Activated naive CD4-positive, alpha-beta T cell treated with anti-CD3 and anti-CD28 coated beads, Interleukin-2, amount 50 U/mL, for 16 hours (primary cell): ENCODE measurements at places on chromosomes 1 and 21.
A peak's percentile ranks its signal among the peaks of the same experiment; 100 is the strongest.

DNA sequence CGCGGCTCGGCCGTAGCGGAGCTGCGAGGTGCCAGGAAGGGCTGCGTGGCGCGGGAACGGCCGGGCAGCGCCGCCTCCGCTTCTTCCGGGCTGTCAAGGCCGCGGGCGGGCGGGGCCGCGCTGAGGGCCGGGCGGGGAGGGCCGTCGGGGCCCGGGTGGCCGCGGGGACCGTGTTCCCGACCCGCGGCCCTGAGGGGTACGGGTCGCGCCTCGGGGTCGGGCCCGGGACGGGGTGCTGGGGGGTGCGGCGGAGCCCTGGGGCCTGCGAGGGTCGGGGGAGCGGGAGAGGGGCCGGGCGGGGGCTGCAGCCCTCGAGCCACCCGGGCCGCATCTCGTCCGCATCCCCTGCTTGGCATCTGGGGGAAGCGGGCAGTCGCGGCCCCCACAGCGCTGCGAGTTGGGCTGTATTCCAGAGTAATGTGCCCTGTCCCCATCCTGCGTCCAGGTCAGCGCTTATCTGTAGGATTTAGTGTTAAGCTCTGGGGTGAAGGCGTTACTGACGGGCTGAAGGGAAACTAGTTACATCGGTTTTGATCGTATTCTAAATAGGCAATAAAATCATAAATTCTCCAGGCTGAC, 379 bp downstream of the RER1 start:
- DNase-seq: no peak

- DNase-seq: no peak
These were observed 410.1 kb downstream of the BRINP3 start for GRCh38 chr1:190067592-190067991.

DNA sequence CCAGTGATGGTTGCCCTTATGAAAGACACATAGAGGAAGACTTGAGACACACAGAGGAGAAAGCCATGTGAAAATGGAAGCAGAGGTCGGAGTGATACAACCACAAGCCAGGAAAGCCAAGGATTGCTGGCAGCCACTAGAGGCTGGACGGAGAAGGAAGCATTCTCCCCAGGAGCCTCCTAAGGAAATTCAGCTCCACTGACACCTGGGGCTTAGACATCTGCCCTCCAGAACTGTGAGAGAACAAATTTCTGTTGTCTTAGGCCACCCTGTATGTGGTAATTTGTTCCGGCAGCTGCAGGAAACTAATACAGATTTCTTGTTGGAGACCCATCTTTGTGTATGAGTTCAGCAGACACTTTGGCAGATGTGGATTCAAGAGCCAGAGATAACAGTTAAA, 126.9 kb upstream of the ATP1A1 start:
- no peak for DNase-seq

DNA sequence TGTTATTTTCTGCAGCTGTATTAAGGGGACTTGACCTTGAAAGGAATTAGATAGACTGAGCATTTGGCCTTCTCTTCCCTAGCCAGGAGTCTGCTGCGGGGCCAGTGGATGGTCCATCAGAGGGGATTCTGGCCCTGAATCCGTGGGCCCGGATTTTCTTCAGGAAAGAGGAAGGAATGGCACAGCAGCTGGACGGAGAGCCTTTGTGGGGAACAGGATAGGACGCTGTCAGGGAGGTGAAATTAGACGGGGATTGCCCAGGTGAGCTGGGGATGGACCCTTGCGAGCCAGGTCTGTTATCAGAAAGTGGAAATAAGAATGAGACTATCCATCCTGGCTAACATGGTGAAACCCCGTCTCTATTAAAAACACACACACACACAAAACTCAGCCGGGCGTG, 1.7 kb upstream of the C2CD2 start:
- no peak for DNase-seq

- DNase-seq: no peak
These were observed 36.9 kb upstream of the TARBP1 start for GRCh38 chr1:234515821-234516241.

- no peak for DNase-seq
These were observed 58.0 kb downstream of the STUM start for GRCh38 chr1:226606311-226607267.

DNA sequence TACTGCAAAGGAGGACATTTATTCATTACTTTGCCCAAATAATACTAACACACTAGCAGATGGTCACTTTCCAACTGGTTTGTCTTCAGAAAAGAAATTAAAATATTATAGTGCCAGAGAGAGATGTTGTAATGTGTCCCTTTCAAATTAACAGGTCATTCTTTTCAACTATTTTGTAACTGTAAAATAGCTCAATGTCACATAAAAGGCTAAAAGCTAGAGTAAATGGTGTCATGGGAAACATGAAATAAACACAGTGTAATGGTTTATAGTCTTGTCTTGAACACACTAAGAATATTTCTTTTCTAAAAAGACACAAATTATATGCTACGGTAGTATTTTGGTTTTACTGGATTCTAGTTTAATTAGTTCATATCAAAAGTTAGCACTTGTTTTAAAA, 77.8 kb downstream of the ADGRL2 start:
- DNase-seq: no peak

- DNase-seq: no peak
These were observed 37.8 kb upstream of the GBP5 start for GRCh38 chr1:89310505-89310904.

DNA sequence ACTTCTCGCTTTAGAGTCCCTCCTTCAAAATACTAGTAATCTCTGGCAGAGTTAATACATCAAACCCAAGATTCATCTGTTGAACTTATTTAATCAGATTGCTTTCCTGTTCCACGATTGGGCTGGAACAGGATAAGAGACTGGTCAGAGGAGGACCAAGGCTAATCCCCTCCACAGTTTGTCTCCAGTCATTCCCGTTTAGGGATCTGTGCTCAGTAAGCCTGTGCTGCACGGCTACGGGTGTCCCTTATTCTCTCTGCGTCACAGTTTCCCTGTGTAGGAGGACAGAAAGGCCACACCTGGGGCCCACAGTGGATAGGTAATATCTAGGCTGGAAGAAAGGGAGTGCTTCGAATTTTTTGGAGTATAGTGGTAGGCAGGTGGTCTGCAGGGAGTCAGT, 16.5 kb upstream of the NUAK2 start:
- DNase-seq: no peak

GRCh38 chr1:214187121-214187900, 93.6 kb upstream of the SMYD2 start:
- DNase-seq: no peak

- DNase-seq: no peak
These were observed 9.0 kb upstream of the IFFO2 start for GRCh38 chr1:18965206-18966173.

- DNase-seq: no peak
These were observed 427 bp downstream of the AKR7A2 start for GRCh38 chr1:19311503-19311930.

DNA sequence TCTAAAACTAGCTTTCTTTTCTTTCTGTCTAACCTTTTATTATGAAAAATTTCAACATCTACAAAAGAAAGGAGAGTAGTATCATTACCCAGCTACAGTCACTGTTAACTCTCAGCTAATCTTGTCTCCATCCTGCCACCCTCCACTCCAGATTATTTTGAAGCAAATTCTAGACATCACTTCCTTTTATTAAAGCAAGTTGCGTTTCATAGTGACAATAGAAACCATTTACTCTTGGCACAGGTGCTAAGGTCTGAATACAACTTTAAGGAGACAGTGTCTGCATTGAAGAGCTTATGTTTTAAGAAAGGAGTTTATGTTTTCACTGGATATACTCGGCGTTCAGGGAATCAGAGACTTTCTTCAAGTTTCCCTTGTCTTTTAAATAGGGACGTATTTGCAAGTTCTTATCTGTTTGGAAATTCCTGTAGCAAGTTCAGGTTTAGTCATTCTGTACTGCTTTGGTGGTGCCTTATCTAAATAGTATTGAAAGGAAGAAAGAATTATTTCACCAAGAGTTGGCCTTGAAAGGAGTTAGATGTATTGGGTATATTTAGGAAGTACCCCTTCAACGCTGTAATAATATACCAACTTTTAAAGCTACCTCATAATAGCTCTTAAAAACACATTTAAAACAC, 42.7 kb downstream of the ITSN1 start:
- DNase-seq: no peak

DNA sequence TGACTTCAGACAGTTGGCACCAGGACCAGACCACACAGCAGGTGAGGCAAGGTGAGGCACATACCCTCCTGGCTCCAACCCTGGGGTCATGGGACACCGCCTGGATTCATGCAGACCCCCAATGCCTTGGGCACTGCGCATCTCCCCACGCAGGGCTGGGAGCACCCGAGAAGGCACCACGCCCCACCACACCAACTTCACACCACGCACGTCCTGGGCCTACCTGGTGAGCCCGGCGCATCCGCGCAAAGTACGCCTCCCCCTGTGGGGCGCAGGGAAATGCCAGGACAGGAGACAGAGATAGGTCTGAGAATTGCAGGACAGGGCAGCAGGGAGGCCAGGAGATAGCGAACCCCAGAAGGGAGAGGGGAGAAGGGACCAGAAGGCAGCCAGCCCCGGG, 58.5 kb downstream of the LDLRAD2 start:
- no peak for DNase-seq

GRCh38 chr1:15364740-15365139, 44.9 kb upstream of the EFHD2 start:
- no peak for DNase-seq

DNA sequence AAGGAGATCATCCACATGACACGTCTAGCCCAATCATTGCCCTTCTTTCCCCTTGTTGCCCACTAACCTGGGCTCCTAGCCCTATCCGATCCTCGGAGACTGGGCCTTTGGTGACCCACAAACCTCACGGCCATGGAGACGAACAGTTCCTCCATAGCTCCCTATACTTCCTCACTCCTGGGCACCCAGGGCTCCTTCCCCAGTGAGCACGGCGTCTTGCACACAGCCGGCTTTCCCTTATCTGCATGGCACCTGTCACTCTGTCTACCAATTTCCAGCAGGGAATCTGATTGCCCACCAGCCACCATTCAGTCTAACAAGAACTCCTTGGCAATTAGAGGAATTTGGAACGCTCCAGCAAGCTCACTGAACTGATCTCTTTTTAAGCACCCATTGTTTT, 3.1 kb downstream of the GNG4 start:
- no peak for DNase-seq

DNA sequence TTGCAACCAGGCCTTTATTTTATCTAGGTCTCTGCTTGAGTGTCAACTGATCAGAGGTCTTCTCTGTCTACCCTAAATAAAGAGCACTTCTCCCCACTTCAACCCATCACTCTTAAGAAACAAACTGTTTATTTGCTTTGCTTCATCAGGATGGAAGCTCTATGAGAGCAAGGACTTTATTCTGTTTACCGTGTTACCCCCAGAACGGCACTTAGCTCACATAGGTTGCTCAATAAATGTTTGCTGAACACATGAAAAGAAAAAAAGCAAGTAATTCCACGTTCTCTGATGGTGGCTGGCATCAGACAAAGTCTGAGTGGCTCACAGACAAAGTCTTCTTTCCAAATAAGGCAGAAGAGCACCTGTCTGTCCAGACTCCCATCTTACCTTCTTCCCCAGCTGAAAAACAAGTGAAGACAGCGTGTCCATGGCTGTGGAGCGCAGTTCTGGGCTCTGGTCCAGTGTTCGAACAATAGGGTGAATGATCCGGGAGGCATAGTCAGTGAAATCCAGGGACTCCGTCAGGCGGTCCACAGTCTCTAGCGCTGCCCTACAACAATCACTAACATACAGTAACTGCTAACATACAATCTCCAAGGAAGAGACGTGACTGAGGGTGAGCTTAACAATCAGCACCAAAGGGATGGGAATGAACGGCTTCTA, 22.9 kb downstream of the ANGPTL7 start:
- no peak for DNase-seq

GRCh38 chr1:86596741-86597290, 49.9 kb downstream of the CLCA4 start:
- DNase-seq: no peak

DNA sequence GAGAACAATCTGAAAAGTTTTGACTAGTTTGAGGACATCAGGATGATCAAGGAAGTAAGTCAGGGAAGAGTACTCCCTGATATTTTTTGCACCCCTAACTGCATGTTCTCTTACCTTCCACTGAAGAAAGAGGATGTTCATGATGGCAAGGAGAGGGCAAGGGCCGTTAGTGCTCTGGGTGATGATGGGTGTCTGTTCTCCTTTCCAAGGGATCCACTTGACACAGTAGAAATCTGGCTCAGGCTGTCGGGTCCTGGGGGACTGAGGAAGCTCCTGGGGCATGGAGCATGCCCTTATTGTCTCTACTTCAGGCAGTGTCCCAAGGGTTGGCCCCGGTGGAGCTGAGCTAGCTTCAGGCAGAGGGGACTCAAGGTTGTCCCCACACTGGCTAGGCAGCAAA, 4.7 kb downstream of the MINDY1 start:
- no peak for DNase-seq

DNA sequence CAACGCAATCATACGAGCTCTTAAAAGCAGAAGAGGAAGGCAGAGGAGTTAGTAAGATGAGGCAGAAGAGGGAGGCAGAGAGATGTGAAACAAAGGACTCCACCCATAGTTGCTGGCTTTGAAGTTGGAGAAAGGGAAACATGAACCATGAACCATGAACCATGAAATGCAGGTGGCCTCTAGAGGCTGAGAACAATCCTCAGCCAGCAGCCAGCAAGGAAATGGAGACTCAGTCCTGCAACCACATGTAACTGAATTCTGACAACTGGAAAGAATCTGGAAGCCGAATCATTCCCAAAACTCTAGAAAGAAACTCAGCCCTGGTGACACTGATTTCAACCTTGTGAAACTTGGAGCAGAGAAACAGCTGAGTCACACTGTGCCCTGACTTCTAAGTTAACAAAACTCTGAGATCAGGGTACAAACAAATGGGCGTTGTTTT, 10.1 kb downstream of the DIPK1A start:
- DNase-seq: no peak

GRCh38 chr21:27062443-27062842, 95.6 kb upstream of the ADAMTS5 start:
- DNase-seq: no peak

GRCh38 chr1:232538224-232538942, 91.5 kb downstream of the SIPA1L2 start:
- no peak for DNase-seq

- no peak for DNase-seq
These were observed 604.8 kb upstream of the CXADR start for GRCh38 chr21:16908077-16908476.

GRCh38 chr1:62144238-62144831, 50.3 kb upstream of the L1TD1 start:
- DNase-seq: peak; percentile 24

DNA sequence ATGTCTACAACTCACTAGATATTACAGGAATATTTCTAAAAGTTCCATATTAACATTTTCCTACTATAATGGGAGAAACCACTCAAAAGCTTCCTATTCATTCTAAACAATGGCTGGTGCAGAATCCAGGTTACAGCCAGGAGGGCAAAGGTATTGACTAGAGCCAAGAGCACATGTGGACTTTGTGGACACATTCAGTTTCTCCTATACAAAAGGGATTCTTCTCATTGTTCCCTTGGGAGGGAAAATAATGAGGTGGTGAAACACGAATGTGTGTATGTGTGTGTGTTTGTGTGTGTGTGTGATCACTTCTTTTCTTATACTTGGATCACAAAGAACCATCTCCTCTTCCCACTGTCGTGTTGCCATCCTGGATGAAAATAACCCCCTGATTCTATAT, 1000.0 kb downstream of the ADGRL2 start:
- DNase-seq: no peak

- DNase-seq: no peak
These were observed 47.1 kb downstream of the TCP10L start for GRCh38 chr21:32538147-32538792.

GRCh38 chr1:3923378-3924185, 23.5 kb upstream of the C1orf174 start:
- DNase-seq: no peak
